T-helper 17 cell (primary cell): ENCODE measurements at places on chromosomes 11 and 22.

DNA sequence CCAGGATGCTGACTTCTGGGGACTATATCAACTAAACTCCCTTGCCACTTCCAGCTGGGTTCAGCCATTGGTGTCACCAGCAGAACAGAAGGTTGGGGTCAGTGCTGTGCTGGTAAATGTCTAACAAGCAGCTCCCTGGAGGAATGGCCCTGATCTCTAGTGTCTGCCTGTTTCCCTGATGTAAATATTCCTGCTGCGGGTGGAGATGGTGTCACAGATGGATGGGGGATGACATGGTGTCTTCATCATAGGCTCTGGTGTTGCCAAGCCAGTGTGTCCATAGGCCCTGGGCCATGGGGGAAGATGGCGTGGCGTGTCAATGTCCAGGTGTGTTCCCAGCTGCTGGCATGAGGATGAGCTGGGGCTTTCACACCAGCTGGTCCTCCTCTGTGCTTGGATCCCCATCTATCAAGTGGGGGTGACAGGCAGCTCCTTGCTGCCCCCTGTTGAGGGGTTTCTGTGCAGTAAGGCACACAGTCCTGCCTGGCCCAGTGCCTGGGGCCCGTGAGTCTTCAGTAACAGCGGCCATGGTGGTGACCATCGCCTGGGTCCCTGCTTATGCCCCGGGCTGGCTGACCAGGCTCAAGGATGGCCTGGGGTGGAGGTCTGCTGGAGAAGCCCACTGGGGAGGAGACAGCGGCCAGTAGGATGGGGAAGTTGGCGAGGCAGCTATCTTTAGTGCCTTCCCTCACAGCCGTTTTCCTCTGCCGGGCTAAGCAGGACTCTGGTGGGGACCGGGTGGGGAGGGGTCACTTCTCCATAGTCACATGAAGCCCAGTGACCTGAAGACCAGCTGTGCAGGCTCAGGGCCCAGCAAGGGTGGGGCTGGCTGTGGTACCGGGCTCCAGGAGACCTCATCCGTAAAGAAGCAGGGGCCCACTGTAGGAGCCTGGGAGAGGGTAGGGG lies 12.7 kb downstream of the RPL3 start:
- no peak for DNase-seq

GRCh38 chr11:132062031-132062430 lies 691.6 kb downstream of the NTM start:
- no peak for DNase-seq

DNA sequence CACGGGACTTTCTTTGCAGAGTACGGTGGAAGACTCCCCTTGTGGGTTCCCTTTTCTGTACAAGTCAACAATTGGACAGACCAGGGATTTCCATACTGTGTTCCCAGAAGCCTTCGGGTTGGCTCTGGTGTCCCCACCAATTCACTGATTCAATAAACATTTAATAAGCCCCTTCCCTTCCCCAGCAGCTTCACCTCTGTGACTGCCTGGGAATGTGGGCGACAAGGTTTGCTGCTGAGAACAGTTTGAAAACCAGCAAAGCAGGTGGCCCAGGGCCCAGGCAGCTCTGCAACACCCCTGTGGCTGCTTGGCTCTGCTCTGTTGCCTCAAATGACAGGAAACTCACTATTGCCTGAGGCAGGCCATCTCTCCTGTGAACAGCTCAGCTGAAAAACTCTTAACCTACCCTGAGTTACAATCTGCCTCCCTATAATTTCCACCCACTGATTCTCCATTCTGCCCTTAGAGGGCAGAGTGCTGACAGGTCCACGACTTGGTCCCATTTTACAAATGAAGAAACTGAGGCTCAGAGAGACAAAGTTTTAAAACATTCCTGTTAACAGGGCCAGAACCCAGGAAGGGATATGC lies 10.4 kb downstream of the ADORA2A start:
- DNase-seq = no peak

- DNase-seq = no peak
Observed at GRCh38 chr22:38742176-38742942, 13.4 kb downstream of the SUN2 start.

GRCh38 chr11:72642884-72643522 lies 31.2 kb downstream of the PDE2A start:
- peak; percentile 58 for DNase-seq

- DNase-seq = no peak
Observed at GRCh38 chr11:102026217-102026616, 21.0 kb upstream of the CFAP300 start.

DNA sequence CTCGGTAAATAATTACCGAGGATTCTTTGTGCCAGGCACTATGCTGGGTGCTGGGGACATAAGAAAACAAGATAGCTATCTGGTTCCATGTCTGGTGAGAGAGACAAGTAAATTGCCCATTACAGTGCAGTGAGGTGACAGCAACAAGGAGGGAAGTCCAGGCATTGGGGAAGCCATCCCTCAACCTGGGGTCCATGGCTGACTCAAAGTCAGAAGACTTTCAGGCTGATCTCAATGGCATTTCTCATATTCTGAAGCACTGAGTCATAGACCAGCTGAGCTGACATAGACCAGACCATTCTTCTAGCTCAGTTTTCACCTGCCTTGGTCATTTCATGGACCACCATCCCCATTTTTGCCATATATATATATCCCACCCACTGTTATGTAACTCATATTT lies 158.8 kb downstream of the TTC17 start:
- DNase-seq = no peak

GRCh38 chr22:35444685-35445399 lies 44.9 kb downstream of the MCM5 start:
- no peak for DNase-seq

DNA sequence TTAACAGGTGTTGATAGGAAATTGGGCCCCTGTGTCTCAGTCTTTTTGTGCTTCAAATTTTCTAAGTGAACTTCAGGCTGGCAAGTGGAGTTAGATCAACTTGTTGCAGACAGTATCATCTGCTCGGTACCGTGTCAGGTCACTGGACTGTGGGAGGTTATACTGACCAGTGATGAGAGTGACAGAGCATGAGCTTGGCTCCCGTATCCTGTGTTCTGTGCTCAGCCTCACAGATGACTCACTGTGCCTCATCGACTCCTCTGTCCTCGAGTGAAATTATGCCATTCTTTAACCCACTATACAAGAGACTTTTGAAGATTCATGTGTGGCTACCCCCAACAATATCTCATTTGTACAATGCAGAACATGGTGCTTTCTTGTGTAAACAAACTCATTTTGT lies 7.9 kb downstream of the GRAP2 start:
- no peak for DNase-seq
